Activated CD4-positive, CD25-positive, alpha-beta regulatory T cell treated with anti-CD3 and anti-CD28 coated beads, Interleukin-2, amount 50 U/mL, for 72 hours (primary cell): ENCODE measurements at places on chromosomes 6 and 20.

DNA sequence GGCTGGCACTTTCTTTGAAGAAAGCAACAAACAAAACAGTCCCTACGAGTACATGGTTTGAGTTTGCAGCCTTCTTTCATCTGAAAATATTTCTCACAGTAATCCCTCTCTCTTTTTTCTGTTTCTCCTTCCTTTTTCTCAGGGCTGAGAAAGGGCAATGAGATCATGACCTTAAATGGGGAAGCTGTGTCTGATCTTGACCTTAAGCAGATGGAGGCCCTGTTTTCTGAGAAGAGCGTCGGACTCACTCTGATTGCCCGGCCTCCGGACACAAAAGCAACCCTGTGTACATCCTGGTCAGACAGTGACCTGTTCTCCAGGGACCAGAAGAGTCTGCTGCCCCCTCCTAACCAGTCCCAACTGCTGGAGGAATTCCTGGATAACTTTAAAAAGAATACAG, 80.7 kb upstream of the CLDN20 start:
- no peak for DNase-seq

DNA sequence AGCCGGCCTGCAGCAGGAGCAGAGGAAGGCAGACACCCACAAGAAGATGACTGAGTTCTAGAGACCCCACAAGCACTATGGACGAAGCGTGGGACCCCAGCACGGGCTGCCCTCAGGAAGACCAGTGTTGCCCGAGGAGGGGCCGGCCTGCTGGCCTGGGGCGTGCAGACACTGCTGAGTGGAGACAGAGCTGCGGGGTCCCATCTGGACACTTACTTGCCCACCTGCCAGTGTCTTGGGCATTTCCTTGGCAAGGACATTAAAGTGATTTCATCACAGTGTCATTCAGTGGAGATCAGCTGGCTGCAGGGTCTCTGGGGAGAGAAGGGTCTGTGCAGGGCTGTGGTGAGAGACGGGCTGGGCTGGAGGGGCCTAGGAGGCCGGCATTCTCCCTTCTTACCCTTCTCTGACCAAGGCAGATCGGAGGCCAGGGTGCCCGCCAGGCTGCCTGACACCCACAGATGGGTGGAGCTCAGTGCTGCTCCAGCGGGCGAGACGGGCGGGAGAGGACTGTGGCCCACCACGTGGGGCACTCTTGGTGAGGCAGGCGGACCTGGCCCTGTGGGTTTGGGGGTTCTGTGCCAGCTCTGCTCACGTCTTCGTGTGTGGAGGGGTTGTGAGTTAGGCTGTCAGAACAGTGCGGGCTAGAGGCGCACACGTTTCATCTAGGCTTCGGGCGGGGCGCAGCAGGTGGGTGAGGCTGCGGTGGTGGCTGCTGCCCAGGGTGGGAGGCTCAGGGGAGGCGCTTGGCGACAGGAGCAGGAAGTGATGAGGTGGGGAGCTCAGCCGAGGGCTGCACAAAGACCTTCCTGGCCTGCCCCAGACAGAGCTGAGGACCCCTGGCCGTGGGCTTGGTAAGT, at the start of gene LIME1:
LIME1 (plus strand) TSS at position 806 of the 860 bp plus-strand sequence. CDS start 886 bp downstream, outside the sequence.
- DNase-seq: peak; percentile 60

DNA sequence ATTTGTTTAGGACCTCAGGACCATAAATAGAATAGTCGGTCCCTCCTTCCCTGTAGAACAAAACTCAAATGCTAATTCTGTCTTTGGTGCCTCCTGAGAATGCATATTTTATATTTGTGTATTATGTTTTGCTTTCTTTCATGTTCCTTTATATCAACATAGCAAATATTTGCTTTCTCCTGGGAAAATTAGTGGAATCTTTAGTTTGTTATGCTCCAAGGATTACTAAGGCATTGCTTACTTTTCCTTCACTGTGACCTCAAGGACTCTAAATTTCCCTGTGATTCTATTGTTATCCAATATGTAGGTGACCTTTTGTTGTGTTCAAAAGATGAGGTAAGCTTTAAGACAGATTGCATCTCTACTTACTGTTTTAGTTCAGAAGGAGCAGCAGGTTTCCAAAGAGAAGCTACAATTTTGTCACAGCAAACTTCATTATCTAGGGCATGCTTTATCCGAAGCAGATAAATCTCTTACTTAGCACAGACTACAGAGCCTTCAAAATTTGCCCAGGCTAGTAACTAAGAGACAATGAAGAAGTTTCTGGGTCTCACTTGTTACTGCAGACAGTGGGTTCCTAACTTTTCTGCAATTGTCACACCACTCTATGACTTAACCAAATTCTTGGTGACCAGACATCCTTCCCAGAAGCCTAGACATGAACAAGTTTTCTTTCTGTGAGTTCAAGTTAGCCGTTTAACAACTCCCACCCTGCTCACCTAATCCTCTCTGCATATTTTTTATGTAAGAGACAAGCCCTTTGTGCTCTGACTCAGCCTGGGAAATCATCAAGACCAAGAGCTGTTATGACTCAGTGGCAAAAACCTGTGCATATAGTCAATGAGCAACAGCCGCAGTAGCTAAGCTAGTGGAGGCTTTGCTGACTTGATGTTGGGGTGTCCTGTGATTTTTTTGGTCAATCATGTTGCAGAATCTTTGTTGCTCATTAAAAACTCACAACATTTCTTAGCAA, 378.8 kb downstream of the QKI start:
- DNase-seq: no peak

- DNase-seq: no peak
Observed at GRCh38 chr6:17392978-17393891, at the start of gene CAP2. Gene CAP2, plus strand, starts transcription at chr6:17393595. Its CDS starts 27,961 bp downstream, at chr6:17421556.

DNA sequence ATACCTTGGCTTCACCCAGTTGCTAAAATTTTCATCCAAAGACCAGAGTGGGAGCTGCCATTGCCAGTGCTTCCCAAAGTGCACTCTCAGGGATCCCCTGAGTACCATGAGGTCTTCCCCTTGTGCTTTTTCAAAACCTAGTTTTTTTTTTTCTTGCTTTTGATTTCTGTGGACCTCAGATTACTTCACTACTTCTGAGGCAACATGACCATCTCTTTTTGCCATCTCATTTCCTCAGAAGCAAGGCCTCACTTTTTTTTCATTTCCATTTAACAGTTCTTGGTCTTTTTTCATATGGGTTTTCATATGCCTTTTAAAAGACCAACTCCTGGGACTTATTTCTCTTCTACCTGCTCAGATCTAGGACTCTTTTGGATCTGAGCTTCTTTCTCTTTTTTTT, 64.1 kb upstream of the MMS22L start:
- no peak for DNase-seq

- DNase-seq: no peak
Observed at GRCh38 chr6:80250391-80250997, 144.0 kb downstream of the BCKDHB start.

- DNase-seq: no peak
Observed at GRCh38 chr6:148556410-148556809, 190.4 kb upstream of the UST start.

DNA sequence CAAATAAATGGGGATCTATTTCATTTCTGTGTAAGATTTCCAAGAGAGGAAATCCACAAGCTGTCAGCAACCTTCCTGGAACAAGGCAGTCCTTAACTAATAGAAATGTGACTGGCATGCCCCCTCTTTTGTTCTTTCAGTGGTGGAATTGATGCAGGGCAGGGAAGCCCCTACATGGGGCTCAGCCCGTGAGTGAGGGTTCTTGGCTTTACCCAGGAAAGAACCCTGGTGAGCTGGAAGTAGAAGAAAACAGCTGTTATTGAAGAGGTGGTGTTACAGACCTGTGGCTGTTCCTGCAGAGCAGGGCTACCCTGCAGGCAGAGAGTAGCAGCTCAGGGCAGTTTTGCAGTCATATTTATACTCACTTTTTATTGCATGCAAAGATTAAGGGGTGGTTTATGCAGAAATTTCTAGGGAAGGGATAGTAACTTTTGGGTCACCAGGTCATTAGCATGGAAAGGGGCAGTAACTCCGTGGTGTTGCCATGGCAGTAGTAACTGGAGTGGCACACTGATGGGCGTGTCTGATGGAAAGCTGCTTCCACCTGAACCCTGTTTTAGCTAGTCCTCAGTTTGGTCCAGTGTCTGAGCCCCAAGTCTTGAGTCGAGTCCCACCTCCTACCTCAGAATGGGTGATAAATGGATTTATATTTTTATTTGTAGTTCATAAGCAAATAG, 88.7 kb upstream of the SCP2D1 start:
- no peak for DNase-seq

GRCh38 chr6:132900849-132901248, 86.5 kb downstream of the RPS12 start:
- DNase-seq: no peak

GRCh38 chr6:113558966-113559365, 298.2 kb upstream of the MARCKS start:
- no peak for DNase-seq

- DNase-seq: no peak
Observed at GRCh38 chr6:63690221-63690620, 54.6 kb downstream of the PHF3 start.

DNA sequence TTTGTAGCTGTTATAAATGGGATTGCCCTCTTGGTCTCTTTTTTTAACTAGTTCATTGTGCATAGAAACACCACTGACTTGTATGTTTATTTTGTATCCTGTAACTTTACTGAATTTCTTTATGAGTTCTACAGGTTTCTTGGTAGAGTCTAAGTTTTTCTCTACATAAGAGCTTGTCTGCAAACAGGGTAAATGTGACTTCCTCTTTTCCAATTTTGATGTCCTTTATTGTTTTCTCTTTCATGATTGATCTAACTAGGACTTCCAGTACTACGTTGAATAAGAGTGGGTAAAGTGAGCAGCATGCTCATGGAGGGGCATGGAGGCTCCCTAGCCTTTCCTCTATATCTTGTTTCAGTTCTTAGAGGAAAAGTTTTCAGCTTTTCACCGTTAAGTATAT, 3.0 kb upstream of the WFDC10A start:
- DNase-seq: no peak

DNA sequence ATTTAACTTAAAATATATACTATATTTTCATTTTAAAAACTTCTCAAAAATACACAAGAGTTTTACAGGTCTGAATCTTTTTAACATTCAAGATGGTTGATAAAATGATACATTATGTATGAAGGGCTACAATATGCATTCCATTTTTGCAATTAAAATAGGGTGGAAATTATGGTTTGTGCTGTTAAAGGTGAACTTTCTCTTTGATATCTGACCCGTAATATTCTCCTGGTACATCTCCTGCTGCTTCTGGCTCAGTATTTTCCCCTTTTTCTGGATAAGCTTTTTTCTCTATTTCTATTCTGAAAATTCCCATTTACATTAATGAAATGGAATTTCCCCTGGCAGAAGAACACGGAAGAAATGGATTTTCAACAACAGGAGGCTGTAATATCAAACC, 27.4 kb upstream of the LCA5 start:
- DNase-seq: no peak

DNA sequence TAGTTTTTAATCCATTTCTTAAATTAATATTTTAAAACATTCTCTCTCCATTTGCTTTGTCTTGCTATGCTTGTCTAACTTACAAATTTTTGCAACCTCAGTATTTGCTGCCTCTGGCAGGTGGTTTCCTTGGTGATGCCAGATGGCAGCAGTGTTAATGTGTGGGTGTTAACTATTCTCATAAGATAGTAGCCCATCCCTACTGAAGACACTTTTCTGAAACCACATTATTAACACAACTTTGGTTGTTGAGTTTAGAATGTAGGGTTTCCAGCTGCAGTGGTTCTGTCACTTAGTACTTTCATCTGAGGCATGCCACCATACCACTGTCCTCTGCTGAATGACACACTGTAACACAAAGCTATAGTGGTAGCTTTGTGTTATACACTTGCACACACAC, 75.1 kb downstream of the MYO6 start:
- DNase-seq: no peak

- peak; percentile 91 for DNase-seq
Observed at GRCh38 chr6:35731736-35732532, 4.9 kb upstream of the ARMC12 start.

- DNase-seq: no peak
Observed at GRCh38 chr20:39398656-39399055, 436.5 kb downstream of the DHX35 start.

DNA sequence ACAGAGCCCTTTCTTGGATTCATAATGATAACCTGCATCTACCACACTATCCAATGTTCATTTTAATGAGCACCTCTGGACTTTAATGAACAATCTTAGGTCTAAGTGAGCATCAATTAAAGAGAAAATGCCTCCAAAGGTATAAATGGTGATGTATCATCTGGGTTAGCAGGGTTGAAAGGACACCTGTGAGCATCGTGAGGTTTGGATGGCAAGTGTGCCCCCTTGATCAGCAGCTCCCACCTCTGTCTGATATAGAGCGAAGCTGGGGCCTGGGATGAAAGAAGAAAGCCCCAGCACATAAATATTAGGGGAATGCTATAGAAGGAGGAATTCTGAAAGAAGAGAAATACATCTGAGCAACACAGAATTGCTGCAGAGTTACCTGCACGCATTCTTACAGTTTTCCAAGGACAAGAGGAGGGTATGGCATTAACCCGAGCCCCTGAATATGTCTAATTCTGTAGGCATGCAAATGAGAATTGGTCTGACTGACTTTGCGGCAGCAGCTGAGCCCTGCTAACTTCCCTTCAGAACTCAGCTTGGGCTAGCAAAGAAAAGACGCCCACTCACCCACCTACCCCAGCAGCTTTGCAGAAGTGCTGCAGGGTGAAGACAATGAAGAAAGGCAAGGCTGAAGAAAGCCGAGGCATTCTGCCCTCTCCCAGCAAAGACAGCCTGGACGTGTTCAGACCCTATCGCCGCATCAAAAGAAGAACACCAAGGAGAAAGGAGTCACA, 136.2 kb downstream of the GMPR start:
- DNase-seq: no peak

DNA sequence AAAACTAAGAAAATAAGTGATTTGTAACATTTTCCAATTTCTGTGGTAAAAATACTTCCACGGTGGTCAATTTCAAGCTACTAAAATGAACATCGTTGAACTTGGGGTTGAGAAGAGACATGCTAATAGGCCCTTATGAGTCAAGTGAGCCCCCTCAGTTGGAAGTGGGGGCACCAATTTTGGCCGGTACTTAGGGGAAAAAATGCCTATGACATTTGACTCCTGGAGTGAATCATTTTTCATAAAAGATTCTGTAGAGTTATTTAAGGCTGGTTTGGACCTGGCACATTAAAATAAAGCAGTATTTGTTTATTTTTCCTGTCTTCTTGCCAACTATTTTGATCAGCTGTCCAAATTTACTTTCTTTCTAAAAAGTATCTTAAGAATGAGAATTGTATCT, 32.4 kb upstream of the CAP2 start:
- DNase-seq: no peak

GRCh38 chr6:63584566-63584965, 12.3 kb downstream of the LOC128125822 start:
- DNase-seq: no peak

DNA sequence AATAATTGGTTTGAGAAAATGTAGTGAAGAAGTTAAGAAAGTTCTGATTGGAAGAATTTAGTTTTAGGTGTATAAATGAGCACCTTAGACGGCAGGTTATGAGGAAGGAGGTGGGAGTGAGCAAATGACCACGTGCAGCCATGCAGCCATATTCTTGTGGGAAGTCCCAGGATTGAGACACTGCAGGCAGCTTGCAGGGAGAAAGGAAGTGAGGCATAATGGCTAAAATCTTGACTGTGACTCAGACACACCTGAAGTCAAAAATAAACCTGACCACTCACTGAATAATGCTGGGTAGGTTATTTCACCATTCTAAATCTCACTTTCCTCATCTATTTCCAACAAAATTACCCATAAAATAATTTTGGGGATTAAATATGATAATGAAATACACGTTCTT, 16.6 kb downstream of the DSE start:
- no peak for DNase-seq

- DNase-seq: no peak
Observed at GRCh38 chr6:105398859-105399258, 4.0 kb downstream of the PREP start.
